ENCODE measurements at places on chromosomes 6 and 20.

GRCh38 chr6:79239536-79240168 is 5.2 kb upstream of the HMGN3 start:
- no peak for DNase-seq

- peak; percentile 71 for DNase-seq
Observed at GRCh38 chr6:137641474-137642077, 147.4 kb upstream of the OLIG3 start.

DNA sequence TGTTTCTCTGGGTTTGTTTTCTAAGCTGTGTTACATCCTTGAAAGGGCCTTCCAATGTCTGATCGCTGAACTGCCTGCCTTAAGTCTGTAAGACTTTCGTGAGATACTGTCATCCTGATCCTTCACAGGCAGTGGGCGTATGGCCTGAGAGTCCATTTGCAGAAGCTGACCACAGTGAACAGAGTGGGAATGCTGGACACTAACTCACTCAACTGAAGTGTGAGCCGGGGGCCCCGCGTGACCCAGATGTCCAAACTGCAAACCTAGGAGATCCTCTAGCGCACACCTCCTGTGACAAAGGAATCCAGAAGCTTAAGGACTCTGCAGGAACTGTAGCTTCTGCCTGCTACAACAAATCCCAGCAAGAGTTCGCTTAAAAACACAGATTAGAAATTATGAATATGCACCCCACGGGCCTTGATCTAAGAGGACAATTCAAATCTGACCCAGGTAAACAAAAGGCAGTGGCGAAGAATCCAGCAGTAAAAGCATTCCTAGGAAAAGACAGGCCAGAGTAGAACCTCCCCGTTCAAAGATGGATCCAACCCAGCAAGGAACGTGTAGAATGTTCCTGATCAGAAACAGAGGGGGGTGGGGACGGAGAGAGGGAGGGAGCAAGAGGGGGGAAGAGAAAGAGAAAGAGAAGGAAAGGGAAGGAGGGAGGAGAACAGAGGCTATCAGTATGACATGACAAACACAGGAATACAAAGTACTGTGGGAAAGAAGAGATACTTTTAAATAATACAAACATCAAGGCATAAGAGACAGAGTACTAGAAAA is 135.0 kb upstream of the AFDN start:
- DNase-seq, result no peak

DNA sequence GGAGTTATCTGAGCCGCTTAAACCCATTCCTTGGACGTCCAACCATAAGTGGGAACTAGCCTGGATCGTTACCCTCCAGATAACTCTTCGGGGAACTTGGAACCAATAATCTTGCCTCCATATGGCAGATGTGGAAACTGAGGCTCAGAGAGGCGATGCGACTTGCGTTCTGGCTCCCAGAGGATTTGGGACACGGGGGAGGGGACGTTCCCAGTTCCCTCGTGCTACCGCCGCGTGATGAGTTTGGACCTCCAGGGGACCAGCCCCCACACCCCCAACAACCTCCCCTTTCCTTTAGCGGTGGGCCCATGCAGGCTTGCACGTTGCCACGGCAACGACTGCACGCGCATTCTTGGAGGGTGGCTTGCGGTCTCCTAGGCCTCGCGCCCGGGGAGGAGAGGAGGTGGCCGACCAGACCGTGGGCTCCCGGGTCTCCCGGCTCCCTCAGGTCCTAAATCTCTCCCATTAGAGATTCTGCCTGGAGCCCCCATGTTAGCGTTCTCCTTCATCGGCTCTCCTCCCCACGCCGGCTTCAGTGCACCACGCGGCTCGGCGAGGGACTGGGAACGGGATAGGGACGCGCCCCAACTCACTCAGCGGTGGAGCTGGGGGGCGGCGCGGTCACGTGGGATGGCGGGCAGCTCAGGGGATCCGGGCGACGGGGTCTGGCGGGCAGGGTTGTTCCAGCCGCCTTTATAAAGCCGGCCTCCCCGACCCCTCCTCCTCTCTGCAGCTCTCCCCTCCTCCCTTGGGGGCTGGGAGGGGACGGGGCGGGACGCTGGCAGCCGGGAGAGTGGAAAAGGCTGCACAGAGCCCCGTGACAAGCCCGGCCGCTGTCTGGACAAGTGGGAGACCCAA is at the start of gene PLTP:
PLTP (minus strand) TSS at position 670 of the 858 bp plus-strand sequence. CDS start 703 bp downstream, outside the sequence.
- peak; percentile 64 for DNase-seq

DNA sequence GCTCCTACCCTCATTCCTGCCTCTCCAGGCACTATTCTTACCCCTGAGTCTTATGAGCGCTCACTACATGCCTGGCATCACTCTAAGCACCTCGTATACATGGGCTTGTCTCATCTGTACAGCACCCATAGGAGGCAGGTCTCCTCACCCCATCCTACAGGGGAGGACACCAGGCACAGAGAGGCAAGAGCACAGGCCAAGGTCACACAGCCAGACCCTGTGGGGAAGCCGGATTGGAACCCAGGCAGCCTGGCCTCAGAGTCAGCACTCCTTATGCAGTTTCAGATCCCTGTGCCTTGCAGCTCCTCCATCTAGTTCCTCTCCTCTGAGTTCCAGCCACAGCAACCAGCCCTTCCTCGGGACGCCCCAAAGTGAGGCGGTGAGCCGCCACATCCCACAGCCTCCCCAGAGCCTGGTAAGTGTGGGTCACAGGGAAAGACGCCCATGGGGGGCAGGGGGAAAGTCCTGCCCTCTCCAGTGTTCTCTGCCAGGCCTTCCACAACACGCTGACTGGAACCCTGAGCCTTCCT is 103.3 kb downstream of the NFATC2 start:
- no peak for DNase-seq

GRCh38 chr20:58818586-58819285 is 32.0 kb downstream of the GNAS-AS1 start:
- DNase-seq, result peak; percentile 67

DNA sequence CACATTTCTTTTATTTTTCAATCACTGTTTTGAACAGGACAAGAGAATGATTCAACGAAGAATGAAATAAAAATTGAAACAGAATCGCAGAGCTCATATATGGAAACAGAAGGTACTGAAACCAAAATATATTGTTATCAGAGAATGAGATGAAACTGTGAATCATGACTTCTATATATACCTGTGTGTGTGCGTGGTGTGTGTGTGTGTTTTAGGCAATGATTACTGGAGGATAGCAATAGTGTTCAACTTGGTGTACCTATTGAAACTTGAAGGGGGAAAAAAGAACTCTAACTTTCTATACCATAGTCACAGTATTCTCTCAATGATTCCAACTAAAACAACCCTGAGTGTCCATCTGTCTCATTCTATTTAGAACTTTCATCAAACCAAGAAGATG is 586.6 kb downstream of the KIF16B start:
- DNase-seq, result no peak

DNA sequence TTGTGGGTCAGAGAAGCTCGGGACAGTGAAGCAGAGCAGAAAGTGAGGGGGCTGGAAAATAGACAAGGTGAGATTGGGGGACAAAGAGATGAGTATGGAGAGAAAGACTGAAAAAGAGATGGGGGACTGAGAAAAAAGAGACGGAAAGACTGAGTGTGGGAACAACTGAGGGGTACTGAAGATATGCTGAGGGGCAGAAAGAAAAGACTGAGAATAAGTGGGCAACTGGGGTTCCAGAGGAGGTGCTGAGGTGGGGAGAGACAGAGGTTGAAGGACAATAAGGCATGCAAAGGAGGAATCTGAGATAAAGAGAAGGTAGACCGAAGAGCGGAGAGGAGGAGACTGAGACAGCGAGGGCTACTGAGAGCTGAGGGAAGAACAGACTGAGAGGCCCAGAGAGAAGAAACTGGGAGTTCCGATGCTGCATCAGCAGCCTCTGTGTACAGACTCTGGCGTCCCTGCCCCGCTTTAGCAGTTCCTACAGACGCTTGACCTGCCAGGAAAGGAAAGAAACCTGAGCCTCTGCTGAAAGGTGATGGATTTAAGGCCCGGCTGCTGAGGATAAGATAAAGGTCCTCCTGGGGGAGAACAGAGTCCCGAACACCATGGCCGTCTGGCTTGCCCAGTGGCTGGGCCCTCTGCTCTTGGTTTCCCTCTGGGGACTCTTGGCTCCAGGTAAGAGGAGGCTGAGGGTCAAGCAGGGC is at the start of gene PRSS16:
PRSS16 (plus strand) TSS at position 569 of the 704 bp plus-strand sequence; CDS start at position 606, 37 bp downstream.
- DNase-seq, result no peak

DNA sequence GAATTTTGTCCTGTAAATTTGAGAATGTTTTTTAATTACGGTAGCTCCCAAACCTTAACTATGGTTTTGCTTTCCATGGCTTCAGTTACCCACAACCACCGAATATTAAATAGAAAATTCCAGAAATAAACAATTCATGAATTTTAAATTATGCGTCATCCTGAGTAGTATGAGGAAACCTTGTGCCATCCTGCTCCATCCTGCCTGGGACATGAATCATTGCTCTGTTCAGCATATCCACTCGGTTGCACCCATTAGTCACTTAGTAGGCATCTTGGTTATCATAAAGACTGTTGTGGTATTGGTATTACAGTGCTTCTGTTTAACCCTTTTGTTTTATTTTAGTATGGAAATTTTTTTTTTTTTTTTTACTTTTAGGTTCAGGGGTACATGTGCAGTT is 39.7 kb downstream of the KCNS1 start:
- peak; percentile 80 for DNase-seq

DNA sequence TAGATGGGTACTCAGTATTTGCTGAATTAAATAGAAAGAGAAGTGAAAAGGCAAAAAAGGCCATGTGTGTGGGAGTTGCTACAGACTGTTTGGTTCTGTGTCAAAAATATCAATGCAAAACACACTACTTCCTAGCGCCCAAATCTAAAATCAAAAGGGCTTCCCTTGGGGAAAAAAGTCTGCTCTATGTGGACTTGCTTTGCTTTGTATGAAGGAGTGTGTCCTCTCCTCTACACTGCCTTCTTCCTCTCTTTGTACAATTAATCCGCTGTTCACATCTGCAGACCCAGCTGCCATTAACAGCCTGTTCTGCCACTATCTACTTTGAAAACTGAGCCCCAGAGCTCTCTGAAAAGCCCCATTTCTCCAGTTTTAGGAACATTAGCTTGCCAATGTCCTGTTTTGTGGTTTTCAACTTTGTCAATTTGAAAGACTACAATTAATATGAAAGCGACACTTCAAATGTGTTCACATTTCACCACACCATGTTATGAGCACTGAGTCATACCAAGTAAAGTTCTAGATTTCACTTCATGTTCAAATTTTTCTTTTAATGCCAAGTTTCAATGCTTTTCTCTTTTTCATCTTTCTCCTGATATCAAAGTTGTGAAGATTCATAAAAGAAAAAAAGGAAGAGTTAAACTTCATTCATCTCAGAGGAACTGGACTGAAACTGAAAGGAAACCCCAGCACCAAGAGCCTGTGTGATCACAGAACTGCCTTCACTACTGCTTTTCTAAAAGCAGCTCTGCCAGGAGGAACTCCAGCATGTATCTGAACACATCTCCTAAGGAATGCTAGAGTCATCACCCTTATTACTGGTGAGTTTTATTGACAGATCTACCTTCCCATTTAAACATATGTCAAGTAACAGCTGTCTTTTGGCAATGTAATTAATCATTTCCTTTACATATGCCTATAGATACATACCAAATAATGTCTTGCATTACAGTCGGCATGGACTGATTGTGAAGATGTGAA is 102.6 kb downstream of the KIF13A start:
- no peak for DNase-seq

DNA sequence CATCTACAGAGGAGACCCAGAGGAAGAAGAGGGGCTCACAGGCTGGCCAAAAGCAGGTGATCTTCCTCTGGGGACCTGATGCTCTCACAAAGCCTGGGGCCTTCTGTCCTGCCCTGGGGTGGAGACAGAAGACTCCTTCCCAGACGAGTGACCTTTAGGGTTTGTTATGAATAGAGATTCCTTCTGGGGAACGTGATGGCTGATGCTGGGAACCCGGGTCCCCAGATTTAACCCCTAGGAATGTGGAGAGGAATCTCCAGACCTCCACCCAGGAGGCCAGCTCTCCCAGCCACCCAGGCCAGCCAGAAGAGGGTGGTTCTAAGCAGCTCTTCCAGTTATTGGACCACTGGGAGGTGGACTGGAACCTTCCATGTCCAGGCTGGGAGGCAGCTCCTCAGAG is 16.8 kb upstream of the CCN5 start:
- no peak for DNase-seq

GRCh38 chr20:403582-403957 is 4.5 kb upstream of the RBCK1 start:
- no peak for DNase-seq

DNA sequence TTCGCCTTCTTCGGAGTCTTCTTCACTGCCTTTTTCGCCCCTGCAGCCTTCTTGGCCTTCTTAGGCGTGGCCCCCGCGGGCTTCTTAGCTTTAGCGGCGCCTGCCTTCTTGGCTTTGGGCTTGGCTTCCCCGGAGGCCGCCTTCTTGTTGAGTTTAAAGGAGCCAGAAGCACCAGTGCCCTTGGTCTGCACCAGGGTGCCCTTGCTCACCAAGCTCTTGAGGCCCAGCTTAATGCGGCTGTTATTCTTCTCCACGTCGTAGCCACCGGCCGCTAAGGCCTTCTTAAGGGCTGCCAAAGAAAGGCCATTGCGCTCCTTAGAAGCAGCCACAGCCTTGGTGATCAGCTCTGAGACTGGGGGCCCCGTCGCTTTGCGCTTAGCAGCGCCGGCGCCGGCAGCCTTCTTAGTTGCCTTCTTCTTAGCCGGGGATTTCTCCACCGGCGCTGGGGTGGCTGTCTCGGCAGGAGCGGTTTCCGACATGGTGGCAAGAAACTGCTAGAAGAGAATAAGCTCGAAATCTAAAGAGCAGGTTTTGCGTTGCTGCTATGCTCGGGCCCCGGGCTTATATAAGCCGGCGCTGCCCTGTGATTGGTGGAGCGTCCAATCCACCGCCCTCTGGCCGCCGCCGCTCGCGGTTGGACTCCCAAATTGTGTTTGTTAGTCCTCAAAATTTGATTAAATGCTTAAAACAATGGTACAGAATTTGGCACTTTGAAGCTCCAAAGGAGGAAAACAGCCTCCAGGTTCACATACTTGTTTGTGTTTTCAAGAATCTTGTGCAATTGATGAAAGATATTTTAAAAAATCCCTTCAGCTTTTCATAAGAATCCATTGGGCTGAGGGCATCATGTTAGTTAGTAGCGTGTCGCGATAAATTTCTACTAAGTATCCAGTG is 44.9 kb downstream of the OR2B2 start:
- peak; percentile 81 for DNase-seq

- peak; percentile 65 for DNase-seq
Observed at GRCh38 chr6:11043961-11044711, at the start of gene ELOVL2. ELOVL2 (minus strand) TSS chr6:11044305; CDS start chr6:11044230, 75 bp downstream.

GRCh38 chr6:107624050-107624449 is 134.1 kb downstream of the SOBP start:
- no peak for DNase-seq

Measured in AG08395 (cell line).